Astrocyte of the hippocampus (primary cell): ENCODE measurements at places on chromosomes 3 and 15.

GRCh38 chr3:111852540-111852939 is 6.5 kb upstream of the PHLDB2 start:
- no peak for DNase-seq

DNA sequence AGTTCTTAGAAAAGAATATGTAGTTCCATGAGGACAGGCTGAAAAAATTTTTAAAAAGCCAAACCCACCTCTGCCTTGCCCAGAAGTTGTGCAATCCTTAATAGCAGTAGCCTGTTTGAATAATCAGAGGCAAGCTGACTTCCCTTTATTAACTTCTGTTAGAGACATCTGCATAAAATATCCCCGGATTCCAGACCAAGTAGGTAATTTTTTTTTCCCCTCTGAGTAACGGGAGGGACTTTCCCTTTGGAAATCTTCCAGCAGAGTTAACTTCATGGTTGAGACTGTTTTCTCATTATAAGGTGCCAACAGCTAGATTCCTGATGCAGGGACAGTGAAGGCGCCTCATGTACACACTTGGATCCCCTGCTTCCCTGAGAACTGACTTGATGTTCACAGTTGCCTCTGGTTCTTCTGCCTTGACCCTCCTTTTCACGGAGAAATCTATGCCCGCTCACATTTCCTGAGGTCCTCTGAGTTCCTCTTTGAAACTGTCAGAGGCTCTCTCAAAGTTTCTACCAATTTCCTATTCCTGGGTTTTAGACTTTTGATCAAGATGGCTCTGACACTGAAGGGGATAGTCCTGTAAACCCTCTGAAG is 227.6 kb upstream of the BHLHE40 start:
- peak; percentile 92 for DNase-seq

DNA sequence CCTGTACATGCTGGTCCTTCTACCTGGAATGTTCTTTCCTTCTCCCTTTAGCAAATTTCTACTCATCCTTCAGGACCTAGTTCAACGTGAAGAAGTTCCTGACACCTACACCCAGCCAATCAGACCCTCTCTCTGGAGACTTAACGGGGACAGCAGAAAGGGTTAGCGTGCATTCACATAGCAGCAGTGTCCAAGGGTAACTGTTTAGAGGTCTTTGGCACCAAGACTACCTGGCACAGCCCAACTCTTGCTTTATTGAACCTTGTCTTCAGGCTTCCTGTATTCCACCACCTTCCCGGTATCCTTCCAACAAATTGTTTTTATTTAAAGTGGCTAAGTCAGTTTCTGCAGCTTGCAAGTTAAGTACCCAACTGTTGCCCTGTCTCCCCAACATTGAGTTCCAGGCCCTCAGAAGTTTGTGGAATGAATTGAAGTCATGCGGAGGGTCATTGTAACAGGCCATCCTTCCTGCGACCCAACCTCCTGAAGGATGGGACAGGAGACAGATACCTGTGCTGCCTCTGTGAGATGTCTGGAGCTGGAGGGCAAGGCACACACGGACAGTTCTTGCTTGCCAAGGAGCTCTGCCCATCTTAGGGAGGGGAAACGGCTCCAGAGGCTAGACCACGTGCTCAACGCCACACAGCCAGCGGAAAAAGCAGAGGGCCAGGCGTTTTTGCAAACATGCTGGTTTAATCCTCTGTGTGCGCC is 14.4 kb upstream of the WNT7A start:
- no peak for DNase-seq

DNA sequence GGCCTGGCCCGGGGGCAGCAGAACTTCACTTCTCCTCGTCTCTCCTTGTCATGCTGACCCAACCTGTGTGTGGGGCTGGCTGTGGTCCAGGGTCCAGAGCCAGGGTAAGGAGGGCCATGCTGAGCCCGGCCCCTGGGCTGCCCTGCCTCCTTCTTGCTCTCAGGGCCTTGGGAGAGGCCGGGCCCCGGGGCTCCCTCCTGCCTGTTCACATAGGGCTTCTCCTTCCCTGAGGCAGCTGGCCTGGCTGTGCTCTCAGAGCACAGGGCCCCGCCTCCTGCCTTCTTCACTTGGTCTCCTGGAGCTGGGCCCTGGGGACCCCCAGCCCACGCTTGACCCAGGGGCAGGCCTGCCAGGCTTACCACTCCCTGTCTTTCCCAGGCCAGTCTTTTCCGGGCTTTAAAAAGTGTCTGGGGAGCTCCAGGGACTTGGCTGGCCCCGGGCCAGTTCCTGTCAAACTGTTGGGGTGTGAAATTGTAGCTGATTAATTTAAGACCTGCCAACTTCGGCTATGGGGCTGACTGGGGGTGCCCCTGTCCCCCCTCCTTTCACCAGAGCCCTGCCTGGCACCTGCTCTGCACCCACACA is 11.8 kb downstream of the PLXNA1 start:
- DNase-seq = peak; percentile 41

DNA sequence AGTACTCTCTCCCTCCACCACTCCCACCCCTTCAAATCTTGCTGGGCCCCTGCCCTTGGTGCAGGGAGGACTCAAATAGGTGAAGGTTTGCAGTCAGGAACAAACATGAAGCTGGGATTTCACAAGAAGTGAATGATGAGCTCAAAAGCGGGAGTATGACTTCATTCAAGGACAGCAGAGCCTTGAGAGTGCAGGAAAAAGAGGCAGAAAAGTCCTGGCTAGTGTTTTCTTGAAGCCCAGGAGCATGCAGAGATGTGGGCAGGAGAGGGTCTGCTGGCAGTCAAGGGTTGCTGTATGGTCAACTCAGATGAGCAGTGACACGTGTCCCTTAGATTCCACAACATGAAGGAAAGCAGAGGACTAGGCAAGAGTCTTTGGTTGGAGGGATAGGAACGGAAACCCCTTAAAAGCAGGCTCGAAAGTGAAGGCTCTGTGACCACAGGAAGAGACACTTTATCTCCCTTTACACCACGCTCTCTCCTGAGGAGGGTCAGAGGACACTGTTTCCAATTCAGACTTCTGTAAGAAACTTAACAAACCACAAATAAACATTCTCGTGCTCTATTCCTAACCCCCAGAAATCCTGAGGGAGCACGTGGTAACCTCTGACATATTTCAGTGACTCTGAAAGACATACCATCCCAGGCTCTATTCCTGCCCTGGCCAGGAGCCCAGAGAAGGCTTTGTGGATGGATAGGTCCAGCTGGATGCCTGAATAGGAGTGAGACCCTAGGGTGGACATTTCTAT is 168.0 kb upstream of the NDN start:
- no peak for DNase-seq

DNA sequence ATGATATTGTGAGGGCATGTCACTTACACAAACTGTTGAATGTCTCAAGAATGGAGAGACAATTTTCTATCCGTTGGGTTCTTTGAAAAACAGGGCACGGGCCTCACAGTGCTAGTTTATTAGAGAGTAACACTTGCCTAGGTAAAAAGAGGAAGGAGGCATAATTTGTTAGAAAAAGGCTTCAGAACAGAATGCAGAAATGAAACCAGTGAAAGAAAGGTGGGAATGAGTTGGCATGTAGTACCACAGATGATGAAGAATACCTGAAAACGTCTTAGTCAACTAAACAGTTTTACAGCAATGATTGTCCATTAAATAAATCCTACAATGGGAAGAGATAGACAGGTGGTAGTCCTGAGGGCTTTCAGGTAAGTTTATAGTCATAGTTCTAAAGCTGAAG is 1399.7 kb upstream of the CADM2 start:
- no peak for DNase-seq

- DNase-seq = no peak
Measured at GRCh38 chr3:104368760-104369159, 997.9 kb upstream of the ALCAM start.

DNA sequence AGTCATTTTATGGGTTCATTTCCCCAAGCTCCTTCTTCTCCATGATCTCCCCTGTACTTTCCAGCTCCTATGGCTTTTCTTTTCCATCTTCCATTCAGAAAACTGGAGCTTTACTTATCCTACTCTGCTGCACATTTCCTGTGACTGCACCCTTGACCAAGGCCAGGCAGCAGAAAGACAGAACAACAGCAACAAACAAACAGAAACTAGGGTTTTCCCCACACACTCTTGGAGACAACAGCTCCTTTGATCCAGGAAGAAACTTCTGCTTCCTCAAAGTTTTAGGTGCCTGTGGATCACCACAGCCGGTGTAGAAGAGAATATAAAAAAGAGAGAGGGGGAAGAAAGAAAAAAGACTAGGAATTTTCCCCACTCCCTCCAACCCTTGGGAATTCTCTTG is 342.3 kb upstream of the CFAP20DC start:
- no peak for DNase-seq

DNA sequence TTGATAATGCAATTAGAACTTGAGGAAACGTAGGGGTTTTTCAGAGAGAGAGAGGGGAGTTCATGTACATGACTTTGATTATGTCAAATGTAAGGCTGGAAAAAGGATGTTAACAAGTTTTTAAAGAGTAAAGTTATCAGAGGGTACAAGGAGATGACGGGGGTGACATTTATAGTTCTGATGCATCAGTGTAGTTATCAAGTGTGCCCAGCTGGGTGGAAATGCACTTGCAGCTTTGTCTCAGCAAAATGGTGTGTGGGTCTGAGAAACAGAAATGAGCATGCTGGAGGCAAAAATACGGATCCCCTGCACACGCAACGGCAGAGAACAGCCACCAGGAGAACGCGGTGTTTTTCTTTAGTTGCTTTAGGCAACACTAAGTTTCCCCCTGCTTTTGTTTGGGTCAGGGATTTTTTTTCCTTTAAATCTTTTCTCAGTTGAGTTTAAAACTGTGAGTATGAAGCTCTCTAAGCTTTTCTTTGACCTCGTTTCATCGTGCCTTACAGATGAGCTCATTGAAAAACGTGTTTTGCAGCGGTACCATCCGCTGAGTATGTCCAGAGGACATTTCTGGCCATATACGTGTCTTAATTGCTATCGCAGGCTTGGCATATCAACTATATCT is 205.4 kb downstream of the PDZRN3 start:
- DNase-seq = no peak

DNA sequence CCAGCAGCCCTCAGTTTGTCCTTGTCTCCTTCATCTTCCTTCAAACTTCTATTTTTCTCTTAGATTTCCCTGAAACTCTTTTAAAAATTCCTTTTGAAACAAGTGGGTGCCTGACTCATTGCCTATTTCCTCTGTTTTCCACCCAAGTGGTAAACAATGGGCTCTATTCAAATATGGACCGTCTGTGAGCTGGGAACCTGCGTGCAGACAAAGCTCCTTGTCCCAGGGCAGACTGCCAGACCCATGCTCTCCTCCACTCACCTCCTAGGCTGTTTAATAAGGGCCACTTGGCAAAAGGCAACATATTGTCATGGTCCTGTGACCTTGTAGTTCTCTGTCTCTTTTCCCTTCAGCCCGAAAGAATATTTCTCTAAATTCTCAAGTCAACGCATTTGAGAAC is 332.7 kb upstream of the THBS1 start:
- peak; percentile 93 for DNase-seq

DNA sequence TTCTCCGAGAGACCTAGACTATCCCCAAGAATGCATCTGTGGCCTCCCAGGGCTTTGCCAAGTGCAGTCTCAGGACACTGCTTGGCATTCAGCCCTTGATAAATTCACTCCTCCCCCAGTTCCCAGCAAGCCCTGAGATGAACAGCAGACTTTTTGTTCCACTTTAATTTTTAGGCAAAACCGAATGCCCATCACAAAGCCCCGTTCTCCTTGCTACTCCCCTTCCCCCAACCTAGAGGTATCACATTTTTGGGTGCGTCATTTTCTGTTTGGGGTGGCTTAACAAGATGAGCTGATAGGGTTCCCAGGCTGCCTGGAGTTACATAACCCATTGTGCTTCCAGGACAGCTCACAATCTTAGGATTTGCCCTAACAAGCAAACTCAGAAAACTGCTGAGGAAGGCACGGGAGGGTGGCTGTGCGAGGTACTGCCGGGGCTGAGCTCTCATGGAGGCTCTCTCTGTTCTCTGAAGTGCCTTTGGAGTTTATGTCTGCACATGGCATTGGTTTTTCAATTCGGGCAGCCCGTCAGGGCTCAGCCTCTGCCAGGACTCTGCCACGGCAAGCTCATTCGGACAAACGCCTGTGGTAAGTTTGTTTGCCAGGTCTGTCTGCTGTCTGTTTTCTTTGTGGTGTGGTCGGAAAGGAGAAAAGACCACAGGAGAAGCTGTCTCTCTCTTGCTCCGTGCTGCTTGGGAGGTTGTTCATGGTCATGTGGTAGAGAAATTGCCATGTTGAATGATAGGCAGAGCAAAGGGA is at the start of gene TRAK1:
Gene TRAK1 (plus strand): TSS at position 385 of the 759 bp plus-strand sequence. CDS start 113 bp downstream, at position 498.
- DNase-seq = peak; percentile 94

- DNase-seq = peak; percentile 53
Measured at GRCh38 chr3:18559331-18559842, 134.2 kb upstream of the SATB1 start.

GRCh38 chr3:136042608-136043221 is 77.2 kb downstream of the PPP2R3A start:
- peak; percentile 65 for DNase-seq

- no peak for DNase-seq
Measured at GRCh38 chr15:52651114-52651513, 28.1 kb downstream of the ATOSA start.

DNA sequence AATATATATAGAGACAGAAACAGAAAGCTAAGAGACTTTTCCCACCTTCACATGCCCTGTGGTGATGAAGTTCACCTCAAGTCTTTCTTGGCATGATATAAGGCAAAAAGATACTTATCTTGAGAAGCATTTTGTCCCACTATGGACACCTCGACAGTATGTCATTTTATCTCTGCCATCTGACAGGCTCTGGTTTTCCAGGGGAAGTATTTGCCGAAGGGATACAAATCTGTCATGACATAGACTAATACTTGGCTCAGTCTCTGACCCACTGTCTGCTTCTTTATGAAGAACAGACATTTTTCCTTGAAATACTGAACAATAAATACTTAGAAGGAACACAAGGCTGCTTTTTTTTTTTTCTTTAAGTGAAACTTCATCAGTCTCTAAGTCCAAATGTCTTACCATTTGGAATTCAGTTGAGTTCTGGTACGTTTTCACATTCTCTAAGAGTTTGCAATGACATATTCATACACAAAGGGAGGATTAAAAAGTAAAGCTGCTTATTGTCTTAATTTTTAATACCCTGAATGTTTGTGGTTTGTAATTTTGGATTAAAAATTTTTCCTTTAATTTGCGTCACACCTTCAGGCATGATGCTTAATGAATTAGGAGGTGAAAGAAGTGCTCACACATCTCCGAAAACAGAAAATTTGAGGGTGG is 87.8 kb upstream of the LMOD3 start:
- no peak for DNase-seq

- no peak for DNase-seq
Measured at GRCh38 chr3:64083575-64083974, 60.3 kb upstream of the PSMD6 start.

GRCh38 chr15:35925275-35926006 is 379.5 kb upstream of the DPH6 start:
- no peak for DNase-seq

- DNase-seq = no peak
Measured at GRCh38 chr15:80154336-80154735, 1.5 kb downstream of the FAH start.

DNA sequence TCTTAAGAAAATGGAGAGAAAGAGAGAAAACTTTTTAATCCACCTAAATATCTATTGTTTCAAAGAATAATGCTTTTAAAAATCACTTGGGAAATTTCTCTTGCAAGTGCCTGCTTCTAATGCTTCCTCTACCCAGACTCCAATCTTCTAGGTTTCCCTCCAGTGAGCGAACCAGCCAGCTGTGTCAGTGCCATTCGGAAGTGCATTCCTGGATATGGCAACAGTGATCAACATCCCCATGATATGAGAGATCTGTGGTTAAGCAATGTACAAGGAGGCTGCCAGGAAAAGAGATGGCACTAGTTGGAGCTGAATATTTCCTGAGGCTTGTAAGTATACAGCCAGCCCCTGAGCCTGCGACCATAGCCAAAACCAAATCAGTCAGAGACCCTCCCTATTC is 53.3 kb upstream of the KCNMB2 start:
- peak; percentile 5 for DNase-seq
